ENCODE measurements at places on chromosomes 2 and 18.

GRCh38 chr2:28544922-28545589, 49.2 kb downstream of the PLB1 start:
- DNase-seq: peak; percentile 35

DNA sequence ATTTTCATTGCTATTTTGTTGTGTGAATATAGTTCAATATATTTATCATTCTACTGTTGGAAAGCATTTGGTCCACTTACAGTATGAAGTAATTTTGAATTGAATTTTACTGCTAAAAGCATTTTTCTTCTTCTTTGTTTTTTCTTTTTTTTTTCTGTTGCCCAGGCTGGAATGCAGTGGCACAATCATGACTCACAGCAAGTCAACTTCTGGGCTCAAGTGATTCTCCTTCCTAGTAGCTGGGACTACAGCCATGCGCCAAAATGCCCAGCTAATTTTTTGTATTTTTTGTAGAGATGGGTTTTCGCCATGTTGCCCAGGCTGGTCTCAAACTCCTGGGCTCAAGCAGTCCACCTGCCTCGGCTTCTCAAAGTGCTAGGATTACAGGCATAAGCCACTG, 2.4 kb upstream of the ETAA1 start:
- DNase-seq: no peak

DNA sequence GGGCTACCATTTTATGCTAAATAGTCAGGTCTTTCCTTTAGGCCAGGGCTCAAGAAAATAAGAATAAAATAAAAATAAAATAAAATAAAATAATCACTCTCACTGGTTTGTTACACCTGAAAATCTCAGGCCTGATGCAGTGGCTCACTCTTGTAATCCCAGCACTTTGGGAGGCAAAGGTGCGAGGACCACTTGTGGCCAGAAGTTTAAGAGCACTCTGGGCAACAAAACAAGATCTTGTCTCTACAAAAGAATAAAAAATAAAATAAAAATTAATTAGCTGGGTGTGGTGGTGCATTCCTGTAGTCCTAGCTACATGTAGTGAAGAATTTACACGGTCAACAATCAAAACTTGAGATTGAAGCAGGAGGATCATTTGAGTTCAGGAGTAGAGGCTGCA, 159.4 kb downstream of the NRXN1 start:
- no peak for DNase-seq

- DNase-seq: peak; percentile 68
Observed at GRCh38 chr2:230908595-230909191, 16.3 kb downstream of the GPR55 start.

GRCh38 chr2:167891841-167892240, 355.6 kb downstream of the STK39 start:
- no peak for DNase-seq

DNA sequence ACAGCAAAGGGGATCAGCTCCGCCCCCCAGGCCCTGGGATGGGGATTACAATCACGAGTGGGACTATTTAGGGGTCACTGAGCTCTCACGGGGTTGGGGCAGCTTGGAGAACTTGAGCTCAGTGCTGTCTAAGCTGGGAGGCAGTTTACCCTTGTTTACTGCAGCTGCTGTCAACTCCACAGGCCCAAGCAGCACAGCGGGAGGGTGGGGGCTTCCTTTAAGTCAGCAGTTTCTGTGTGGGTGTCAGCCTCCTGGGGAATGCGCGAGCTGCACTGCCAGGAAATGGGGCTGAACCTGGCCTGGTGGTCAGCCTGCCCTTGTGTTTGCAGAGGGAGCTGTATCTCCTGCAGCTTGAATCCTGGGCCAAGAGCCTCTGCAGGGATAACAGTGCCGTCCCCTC, 29.8 kb downstream of the TOGARAM2 start:
- DNase-seq: peak; percentile 42

GRCh38 chr2:67283641-67284040, 113.5 kb upstream of the ETAA1 start:
- DNase-seq: no peak

DNA sequence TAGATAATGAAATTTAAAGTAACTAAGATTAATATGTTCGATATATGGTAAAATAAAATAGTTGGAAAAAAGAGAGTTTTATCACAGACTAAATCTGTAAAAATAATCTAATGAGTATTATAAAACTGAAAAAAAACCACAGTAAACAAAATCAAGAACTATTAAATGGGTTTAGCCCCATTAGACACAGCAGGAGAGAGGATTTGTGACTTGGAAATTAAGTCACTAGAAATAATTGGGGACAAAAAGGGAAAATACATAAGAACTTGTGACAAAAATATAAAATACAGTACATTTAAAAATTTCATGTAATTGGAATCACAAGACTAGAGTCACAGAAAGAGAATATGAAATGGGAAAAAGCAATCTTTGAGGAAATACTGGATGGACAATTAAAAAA, 1114.6 kb upstream of the KLHL29 start:
- DNase-seq: no peak

- DNase-seq: no peak
Observed at GRCh38 chr2:99397266-99397920, 60.2 kb downstream of the EIF5B start.

- no peak for DNase-seq
Observed at GRCh38 chr2:11396467-11397445, 52.3 kb upstream of the ROCK2 start.

GRCh38 chr2:42754021-42754775, 9.7 kb downstream of the OXER1 start:
- no peak for DNase-seq

GRCh38 chr2:127029350-127030051, 77.5 kb downstream of the BIN1 start:
- DNase-seq: no peak

DNA sequence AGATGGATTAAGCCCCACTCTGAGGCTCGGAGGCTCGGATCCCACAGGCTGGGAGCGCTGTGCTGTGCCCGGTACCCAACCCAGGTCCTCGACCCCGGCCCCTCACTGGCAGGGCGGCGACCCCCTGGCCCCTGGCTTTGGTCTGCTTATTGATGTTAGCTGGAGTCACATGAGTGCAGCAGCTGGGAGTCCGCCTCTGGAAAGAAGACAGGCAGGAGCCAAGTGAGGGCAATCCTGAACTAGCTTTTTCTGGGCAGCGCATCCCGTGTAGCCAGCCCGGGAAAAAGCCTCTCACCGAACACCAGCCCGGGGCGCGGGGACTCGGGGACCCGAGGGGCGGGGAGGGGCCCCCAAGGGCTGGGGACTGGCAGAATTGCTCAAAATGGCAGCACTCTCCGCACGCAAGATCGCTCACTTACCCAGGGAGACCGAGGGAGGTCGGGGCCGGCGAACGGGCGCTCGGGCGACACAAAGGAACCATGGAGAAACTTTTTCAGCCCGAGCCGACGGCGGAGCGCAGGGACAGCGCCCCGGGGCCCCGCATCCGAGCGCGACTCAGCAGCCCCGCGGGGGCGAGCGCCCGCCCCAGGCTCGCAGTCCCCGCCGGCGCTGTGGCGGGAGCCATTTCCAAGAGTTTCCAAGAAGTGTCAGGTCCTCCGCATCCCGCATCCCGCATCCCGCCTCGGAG, 567 bp downstream of the TMEM200C start:
- DNase-seq: peak; percentile 5

- DNase-seq: no peak
Observed at GRCh38 chr2:54289917-54290316, 33.9 kb upstream of the TSPYL6 start.
